EH (cell line): ENCODE measurements at places on chromosomes 3 and 15.

GRCh38 chr3:8857720-8858367 lies 88.4 kb upstream of the OXTR start:
- no peak for DNase-seq

DNA sequence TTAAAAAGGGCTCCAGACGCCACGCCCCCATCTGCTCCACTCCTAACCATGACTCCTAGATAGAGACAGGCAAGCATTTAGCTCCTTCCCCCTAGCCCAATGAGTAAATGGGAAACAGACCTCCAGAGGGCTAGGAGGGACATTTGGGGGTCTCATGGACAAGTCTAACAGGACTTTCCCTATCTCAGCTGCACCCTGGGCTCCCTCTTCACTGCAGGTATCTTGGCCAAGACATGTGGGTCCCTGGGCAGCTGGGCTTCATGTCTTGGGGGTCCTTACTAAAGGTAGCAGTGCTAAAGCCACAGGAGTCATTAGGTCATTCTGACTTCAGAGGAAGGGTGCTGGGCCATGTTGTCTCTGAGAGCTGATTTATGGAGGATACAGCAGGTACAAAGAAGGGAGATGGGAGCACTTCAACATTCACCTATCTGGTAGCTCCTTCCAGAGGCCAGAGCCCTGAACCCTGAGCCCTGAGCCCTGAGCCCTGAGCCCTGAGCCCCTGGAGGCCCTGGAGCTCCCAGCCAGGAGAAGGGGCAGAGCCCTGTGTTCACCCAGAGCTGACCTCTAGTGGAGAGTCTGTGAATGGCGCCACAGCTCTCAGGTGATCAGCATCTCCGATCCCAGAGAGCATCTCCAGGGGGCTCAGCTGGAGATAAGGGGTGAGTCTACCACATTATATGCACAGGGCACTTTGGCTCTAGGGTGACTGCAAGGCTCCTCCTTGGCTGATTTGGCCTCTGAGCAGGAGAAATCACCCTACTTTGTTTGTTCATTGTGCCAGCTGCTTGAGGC lies 40.1 kb upstream of the EPHB1 start:
- peak; percentile 60 for DNase-seq

DNA sequence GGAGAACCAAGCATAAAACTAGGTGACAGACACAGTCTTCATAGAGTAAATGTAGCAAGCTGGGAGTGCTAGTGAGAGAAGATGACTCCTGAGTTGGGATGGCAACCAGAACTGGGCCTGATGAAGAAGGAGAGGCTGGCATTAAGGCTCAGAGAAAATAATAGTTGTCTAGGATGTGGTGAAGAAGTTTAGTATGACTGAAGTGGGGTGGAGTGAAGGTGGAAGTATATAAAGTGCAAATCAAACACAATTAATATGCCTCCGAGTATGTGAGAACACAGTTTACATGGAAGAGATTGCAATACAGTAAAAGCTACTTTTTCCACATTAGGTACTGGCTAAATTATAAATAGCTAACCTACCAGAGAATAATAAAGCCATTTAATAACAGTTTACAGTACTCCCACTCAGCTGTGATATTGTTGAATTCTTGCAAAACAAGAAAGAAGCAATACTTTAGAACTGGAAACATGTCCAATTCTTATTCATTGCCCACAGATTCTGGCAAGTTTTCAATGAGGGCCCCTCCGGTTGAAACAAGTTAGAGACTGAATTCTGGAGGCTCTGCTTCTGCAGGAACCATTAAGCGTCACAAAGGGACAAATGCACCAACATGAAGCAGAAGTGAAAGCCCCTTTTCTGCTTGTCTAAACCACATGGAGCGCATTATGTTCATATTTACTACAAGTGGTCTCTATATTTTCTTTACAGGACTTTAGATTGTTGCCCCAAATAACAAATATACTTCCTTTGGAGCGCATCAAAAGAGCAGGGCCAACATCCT lies 243.7 kb downstream of the SLC9A9 start:
- no peak for DNase-seq

GRCh38 chr3:165359005-165359404 lies 162.8 kb upstream of the SLITRK3 start:
- no peak for DNase-seq
